ENCODE measurements at places on chromosomes 5 and 9.

DNA sequence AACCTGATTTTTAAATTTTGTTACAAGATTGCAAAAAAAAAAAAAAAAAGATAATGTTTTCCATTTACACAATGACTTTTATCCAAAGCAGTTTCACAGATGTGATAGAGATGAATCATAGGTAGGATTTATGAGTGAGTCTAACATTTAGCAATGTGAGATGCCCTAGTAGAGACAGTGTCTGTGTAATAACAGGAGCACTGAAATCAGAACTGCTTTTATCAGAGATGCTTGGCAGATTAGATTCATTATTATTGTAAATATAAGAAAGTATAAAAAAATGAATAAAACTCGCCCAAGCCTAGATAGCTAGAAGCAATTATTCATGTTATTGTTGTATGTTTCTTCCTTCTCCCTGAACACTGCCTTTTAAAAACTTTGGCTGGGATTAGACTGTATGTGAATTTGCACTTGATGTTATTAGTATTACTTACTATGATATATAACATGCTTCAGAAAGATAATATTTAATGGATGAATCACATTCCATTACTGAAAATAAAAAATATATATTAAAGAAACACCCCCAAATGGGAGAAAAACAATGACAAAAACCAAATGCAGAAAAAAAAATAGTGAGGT is 567.3 kb upstream of the KLF4 start:
- no peak for DNase-seq

- DNase-seq = no peak
Measured at GRCh38 chr5:150224483-150225027, 34.7 kb downstream of the SLC6A7 start.

GRCh38 chr5:72587661-72588308 is 80.6 kb upstream of the ZNF366 start:
- DNase-seq = no peak

DNA sequence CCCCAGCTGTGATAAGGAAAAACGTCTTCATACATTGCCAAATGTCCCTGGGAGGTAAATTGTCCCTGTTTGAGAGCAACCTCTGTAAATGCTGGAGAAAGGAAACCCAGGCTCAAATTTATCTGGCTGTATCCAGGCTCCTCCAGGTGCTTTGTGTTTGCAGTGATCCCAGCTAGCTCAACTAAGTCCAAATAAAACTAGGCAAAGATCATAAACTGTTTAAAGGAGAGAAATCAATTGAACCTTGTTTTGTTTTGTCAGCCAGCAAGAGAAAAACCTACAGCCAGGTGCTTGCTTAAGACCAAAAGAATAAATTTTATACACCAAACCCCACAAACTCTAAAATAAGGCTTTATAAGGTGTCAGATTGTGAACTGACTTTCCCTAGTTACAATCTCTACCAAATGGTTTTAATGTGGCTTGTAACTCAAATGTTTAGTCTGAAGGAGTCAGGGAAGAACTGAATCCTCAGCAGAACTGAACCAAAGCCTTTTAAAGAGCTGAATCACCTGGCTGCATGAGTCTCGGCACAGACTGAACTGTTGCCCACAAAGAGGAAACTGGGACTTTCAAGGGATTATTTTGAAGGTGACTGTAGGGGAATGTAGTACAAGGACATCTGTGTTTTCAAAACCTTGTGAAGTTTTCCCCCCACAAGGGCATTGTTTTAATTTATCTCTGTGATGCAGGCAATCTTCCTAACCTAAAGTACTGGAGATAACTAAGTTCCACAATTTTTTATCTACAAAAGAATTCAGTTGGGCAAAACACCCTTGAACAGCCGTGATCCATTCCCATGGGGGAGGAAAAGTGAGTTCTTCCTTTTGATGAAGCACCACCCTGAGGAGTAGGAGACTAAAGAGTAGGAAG is 201.7 kb upstream of the TARS1 start:
- no peak for DNase-seq

DNA sequence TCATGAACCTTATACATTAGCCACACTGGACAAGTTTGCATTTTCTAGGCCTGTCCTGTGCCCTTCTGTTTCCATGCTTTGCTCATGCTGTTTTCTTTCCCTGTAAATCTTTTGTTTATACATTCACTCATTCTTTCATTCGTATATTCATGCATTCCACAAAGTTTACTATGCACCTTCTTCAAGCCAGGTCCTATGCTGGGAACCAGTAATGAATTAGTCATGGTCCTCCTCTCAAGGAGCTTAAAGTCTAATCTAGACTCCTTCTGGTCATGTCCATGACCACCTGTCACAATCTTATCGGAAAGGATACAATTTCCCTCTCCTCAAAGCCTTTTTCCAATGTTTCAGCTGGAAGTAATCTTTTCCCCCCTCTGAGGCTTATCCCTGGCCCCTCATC is 9.1 kb upstream of the XPA start:
- DNase-seq = no peak

- DNase-seq = no peak
Measured at GRCh38 chr9:119697996-119698395, 328.8 kb upstream of the BRINP1 start.

DNA sequence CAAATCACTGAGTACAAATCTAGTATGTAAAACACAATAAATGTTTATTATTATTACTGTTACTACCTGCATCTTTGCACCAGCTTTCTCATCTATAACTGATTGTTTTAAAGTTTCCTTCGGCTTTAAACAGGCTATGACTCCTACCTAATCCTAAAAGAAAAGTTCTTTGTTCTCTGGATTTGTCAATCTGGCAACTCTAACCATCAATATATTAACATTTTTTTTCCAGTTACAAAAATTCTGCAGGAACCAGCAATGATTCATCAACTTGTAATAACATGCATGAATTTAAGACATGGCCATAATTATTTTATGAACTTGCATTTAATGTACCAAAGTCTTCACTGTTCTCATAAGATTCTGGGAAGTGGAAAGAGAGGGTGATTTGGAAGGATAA is 228.5 kb downstream of the PIK3R1 start:
- no peak for DNase-seq

DNA sequence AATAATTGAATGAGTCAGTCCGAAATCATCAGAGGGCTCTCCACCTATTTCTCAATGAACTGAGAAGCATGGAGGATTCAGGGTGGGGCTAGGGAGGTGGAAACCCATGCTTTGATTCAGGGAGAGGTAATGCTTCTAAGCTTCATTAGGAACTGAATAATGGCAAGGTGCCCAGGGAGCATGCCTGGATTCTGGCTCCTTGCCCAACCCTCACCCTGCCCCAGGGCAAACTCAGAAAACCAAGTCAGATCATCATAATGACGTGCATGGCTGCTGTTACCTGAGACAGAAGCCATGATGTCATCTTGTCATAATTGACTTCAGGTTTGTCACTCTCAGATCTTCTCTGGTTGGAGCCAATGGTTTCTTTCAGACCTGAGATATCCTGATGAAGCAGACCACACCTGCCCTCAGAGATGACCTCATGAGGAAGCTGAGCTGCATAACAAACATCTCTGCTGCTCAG is 199.6 kb downstream of the SYK start:
- DNase-seq = no peak

DNA sequence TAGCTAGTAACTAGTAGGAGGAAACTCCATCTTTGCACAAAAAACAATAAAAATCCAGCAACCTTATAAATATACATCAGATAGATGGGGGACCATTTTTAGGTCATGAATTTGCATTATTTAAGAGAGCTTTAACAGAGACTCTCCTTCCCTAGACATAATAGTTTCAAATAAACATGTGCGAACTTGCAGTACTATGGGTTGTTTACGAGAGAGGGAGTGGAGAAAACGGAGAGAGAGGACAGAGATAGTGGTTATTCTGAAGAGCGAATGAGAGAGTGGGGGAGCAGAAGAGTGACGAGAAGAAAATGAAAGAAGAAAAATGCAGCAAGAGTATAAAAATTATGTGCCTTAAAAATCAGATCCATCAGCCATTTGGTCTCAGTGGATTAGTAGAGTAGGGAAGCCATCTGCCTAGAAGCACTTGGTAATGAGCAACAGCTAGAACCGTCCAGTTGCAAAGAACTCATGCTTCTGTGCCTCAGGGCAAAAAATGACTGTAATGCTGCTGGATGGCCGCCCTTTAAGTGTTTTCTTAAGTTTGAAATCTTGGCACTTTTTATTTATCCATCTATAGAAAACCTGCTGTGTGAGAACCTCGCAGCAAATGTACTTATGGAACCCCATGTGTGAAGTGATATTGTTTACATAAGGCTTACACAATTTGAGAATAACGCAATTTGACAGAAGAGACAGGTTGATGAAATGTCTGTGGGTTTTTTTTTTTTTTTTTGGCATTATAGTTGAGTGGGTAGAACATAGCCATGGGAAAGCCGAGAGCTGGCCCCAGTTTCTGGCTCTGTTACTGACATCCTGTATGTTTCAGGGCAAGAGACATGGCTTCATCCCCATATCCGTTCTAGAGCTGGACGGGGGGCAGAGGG is 95.6 kb upstream of the ZNF608 start:
- no peak for DNase-seq

GRCh38 chr5:92472981-92473566 is 1090.0 kb upstream of the ARRDC3 start:
- DNase-seq = no peak

DNA sequence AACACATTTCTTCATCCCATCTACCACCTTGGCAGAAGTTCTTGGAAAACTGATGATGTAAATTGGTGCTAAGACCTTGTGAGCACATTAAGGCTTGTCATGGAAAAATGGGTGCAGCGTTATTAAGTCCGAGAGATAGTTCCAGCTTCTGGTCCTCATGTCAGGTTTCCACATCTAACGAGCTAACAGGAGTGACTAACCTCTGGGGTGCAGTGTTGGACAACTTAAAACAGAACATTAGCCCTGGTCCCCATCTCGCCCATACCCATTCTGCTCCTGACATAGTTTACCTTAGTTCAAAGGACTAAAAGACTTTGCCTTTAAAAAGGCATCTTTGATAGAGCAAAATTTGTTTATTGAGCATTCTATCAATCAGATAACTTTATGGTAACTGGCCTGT is 128.0 kb downstream of the SLC1A3 start:
- DNase-seq = no peak

DNA sequence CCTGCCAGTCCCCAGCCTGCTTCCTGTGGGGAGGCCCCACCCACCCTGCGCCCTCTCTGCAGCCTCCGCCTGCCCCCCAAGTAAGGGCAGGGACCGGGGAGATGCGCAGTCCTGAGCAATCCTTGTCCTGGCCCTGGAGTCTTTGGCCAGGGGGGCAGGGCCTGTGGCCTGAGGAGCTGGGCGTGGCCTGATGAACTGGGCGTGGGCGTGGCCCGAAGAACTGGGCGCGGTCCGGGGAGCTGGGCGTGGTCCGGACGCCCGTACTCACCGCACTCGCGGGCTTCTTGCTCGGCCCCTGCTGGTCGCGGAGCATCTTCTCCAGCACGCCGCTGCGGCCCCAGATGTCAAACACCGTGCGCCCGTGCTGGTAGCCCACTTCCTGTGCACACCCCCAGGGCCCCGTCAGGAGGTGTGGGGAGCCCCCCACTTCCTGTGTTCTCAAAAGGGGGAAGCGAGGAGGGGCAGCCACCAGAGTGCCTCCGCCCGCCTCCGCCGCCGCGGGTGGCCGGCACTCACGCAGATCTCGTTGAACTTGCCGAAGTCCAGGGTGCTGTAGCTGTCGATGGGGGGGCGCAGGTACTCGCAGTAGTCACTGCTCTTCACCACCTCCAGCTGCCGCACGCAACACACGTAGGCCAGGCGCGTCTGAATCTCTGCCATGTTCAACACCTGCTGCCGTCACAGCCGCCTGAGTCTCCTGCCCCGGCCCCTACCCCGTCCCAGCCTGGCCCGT is 2.7 kb upstream of the NSMF start:
- peak; percentile 73 for DNase-seq

- DNase-seq = no peak
Measured at GRCh38 chr5:40916226-40916625, 6.9 kb downstream of the C7 start.

- no peak for DNase-seq
Measured at GRCh38 chr5:179795049-179795862, 1.5 kb downstream of the LTC4S start.

- no peak for DNase-seq
Measured at GRCh38 chr9:104944356-104944755, 16.4 kb upstream of the ABCA1 start.

DNA sequence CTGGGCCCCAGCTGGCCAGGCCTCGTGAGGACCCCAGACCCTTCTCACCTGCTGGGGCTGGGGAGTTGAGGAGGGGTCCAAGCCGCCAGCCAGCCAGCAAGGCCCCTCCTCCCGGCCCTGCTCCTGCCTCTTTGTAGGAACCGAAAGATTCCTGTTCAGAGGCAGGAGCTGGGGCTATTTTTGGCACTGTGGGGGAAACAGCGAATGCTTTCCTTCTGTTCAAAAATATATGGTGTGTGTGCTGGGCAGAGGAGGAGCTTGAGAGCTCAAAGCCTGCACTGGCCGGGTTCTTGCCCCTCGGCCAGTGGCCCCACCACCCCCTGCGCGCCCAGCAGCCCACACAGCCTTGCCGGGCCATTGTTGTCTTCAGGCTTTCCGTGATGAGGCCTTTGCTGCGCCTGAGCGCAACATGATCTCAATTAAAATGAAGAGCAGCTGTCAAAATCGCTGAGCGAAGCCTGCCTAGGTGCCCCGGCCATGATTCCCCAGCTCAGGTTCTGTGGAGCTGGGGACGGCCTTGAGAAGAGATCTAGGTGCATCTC is 13.4 kb downstream of the NCS1 start:
- no peak for DNase-seq

GRCh38 chr9:113918697-113919350 is 42.7 kb downstream of the ZNF618 start:
- no peak for DNase-seq

DNA sequence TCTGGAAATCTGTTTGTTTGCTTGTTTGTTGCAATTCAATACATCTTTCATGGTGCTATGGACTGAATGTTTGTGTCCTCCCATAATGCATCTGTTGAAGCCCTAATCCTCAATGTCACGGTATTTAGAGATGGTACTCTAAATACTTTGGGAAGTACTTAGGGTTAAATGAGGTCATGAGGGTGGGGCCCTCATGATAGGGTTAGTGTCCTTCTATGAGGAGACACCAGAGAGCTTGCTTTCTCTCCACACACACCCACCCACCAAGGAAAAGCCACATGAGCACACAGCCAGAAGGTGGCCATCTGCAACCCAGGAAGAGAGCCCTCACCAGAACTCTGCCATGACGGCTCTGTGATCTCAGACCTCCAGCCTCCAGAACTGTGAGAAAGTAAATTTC is 32.7 kb downstream of the DMGDH start:
- DNase-seq = no peak

DNA sequence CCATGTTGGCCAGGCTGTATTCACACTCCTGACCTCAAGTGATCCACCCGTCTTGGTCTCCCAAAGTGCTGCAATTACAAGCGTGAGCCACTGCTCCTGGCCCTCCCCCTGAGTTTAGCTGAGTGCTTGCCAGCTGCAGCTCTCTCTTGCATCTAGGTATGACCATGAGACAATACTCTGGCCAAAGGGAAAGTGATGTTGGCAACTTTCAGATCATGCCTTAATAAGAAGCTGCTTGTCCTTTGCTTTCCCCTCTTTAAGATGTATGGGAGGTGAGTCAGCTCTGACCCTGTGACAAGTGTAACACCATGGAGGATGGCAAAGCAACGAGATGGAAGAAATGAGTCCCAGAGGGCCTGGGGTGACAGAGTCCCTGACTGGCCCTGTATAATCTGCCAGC is 18.7 kb upstream of the DCAF12 start:
- DNase-seq = no peak

Measured in stimulated activated CD8-positive, alpha-beta memory T cell treated with anti-CD3 and anti-CD28 coated beads, Interleukin-4, amount 100 ng/mL, for 4 hours (primary cell).